Left ventricle myocardium superior (tissue), 1 donor: ENCODE measurements at places on chromosomes 12 and 14. TPM values are rescaled to one million over a fixed set of nuclear protein-coding genes. Genes with fewer than 3 reads are reported as not detected.
A peak's percentile ranks its signal among the peaks of the same experiment; 100 is the strongest.

GRCh38 chr14:92861856-92862745 lies 60.8 kb upstream of the CHGA start:
- DNase-seq = no peak

DNA sequence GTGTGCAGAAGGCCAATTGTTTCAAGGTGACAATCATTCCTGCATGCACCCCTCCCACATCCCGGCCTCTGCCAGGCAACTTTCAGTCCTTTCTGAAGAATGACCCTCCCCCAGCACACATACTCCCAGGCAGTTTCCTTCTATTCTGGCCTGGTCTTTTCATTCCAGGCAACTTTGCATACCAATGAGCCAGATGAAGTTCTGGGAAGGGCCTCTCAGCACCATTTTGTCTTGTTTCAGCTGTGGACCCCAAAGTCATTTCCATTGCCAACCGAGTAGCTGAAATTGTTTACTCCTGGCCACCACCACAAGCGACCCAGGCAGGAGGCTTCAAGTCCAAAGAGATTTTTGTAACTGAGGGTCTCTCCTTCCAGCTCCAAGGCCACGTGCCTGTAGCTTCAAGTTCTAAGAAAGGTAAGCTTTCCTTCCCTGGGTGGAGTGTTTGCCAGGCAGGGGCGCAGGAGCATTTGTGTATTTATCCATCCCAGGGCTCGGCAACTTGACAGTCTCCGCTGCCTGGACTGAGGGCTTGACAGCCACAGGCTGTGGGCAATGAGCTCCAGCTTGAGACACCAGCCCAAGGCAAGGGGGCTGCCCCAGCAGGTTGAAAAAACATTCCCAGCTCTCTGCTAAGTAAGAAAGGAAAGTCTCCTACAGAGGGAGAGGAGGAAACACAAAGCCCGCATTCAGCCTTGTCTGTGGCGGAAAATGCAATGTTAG lies 16.4 kb downstream of the BCL2L14 start:
- no peak for DNase-seq

GRCh38 chr12:115407723-115408122 lies 723.7 kb upstream of the TBX3 start:
- no peak for DNase-seq

The ACSS3 gene
- 22.0 TPM for total RNA-seq

GRCh38 chr12:69844416-69844815 lies 19.4 kb downstream of the MYRFL start:
- DNase-seq = no peak

- no peak for DNase-seq
Measured at GRCh38 chr12:119171291-119171690, 7.4 kb upstream of the HSPB8 start.

The DAO gene
- not detected for total RNA-seq

The CHD8 gene
- total RNA-seq = 28.8 TPM

The SLC22A17 gene
- total RNA-seq = 10.7 TPM

GRCh38 chr14:56417173-56417572 lies 162.4 kb upstream of the TMEM260 start:
- no peak for DNase-seq

GRCh38 chr14:64654901-64655300 lies 49.3 kb upstream of the PLEKHG3 start:
- no peak for DNase-seq

The INHBE gene
- total RNA-seq = not detected

DNA sequence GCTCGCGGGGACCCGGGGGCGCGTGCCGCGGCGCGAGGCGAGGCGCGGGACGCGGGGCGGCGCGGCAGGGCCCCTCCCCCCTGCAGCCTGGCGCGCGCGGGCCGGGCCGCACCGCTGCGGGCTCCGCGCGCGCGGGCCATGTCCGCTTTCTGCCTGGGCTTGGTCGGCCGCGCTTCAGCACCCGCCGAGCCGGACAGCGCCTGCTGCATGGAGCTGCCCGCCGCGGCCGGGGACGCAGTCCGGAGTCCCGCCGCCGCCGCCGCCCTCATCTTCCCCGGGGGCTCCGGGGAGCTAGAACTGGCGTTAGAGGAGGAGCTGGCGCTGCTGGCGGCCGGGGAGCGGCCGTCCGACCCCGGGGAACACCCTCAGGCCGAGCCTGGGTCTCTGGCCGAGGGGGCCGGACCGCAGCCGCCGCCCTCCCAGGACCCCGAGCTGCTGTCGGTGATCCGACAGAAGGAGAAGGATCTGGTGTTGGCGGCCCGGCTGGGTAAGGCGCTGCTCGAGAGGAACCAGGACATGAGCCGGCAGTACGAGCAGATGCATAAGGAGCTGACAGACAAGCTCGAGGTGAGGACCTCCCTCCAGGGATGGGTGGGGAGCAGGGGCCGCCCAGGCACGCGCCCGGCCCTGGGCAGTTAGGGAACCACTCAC lies 820 bp downstream of the BICDL1 start:
- DNase-seq = peak; percentile 91

DNA sequence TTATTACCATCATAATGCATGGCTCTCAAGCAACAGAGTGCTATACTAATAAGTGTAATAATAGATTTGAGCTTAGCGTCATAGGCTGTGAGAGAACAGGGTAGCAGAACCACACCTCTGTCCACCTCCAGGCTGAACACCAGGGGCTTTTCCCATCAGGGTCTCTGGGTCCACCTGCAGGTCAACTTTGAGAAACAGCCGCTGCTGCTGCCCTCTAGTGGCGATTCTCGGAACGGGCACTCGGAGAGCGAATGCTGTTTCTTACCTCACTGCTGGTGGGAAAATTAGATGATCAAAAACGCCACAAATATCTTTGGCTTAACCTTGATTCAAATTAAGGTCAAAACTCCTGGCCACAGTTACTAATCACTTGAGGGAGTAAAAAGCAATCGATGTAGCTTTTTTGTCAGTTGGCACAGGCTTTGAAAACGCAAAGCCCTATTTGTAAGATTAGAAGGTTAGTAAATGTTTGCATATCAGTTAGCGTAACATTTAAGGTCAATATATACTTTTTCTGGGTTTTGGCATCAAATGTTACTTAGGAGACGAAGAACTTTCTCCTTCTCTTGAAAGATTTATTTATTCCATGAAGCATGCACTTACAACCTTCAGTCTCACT lies 127.9 kb upstream of the TMEM132D start:
- peak; percentile 55 for DNase-seq

DNA sequence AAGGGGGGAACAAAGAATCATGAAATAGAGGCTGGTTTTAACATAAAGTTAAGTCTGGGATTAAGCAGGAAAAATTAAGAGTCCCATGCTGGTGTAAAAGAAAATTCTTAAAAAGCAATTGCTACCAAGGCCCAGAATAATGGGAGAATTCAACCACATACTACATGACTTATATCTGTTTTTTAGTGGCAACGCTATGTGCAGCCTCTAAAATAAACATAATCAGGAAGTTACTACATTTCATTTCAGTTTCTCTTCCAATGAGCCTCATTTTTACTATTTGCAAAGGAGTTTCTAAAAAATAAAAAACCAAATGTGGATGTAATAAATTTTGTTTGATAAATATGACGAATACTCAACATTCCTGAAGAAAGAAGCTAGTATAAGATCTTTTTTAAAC lies 58.1 kb downstream of the CPNE8 start:
- no peak for DNase-seq

- DNase-seq = no peak
Measured at GRCh38 chr12:87661786-87662377, 367.3 kb downstream of the C12orf50 start.

The SYNJ2BP gene
- total RNA-seq = 64.0 TPM

The ACTN1 gene
- 90.5 TPM for total RNA-seq
